ENCODE measurements at places on chromosomes 5 and 9.

- DNase-seq, result no peak
Observed at GRCh38 chr5:156375895-156376495, 49.0 kb downstream of the SGCD start.

- DNase-seq, result no peak
Observed at GRCh38 chr5:36949593-36949992, 73.0 kb downstream of the NIPBL start.

GRCh38 chr9:119998614-119999013 is 581.4 kb downstream of the CDK5RAP2 start:
- DNase-seq, result no peak

DNA sequence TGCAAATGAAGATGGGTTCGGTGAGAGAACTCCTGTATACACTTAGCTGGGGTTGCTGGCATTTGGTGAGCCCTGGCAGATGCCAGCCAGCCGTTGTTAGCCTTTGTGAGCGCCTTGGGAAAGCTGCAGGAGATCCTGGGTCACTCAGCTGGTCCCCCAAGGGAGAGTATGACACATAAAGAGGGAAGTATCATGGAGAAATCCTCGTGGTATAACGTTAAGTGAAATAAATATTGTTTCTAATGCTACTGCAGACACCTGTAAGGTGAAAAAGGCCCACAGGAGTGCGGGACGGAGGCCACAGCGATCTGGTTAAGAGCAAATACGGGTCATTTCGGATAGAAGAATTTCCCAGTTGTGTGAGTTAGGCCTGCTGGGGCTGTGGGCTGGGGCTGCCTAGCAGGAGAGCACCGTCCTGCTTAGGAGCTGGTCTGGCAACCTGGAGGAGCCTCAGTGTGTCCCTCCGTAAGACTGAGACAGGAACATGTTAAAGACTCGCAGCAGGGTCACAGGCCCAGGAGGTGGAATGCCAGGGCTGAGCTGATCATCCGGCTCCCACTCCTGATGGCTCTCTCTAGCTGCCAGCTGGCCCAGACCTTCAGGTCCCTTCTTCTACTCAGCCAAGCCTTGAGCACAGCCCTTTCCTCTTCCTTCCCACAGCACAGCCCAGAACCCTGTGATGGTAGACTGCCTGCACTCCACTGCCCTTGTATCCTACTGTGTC is 4.9 kb downstream of the NKX2-5 start:
- DNase-seq, result no peak

- no peak for DNase-seq
Observed at GRCh38 chr9:69572611-69573010, 99.6 kb downstream of the APBA1 start.

DNA sequence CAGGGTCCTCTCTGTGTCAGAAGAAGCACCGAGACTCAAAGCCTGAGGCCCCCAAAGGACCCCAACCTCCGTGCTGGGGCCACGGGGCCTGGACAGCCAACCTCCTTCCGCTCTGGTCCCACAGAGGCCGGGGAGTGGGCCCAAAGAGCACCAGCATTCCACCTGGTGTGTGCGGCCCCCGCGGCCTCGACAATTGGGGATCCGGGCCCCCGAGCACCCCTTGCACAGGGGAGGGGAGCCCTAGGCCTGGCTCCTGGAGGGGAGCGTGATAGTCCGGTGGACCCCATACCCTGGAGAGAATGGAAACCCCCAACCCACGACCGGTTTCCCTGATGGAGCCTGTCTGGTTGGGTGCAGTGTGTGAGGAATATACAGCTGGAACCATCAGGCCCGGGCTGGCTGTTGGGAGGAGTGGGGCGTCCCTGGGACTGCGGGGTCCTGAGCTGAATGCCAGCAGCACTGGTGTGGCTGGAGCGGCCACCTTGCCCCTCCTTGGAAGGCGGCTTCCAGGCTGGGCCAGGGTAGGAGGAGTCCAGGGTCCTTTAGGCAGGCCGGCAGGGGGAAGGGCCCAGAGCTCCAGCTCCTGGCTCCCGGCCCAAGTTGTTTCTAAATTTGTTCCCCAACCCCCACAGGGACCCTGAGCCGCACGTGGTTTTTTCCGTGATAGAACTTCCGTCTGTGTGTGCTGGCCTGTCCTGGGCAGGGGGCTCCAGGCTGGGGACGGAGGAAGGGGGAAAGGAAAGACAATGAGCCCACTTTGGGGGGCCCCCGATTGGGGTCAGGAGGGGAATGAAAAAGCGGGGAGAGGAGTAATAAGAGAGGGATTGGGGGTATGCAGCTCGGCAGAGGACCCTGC is 825 bp upstream of the TOR4A start:
- DNase-seq, result no peak

DNA sequence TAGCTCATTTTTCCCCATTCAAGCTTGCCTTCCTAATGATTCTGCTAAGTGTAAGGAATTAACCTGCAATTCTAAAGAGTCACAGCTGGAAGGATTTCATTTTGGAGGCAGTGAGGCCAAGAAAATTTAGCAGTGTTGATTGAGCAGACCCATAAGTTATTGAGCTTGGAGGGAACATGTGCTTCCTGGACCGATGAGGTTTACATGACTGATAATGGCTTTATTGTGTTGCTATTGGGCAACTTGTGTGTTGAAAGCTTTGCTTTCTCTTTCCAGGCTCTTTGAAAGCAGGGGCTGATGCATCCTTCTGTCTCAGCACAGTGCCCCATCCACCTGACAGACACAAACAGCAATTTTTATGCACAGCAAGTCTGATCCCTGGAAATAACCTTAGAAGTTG is 398.9 kb upstream of the PCSK5 start:
- no peak for DNase-seq

DNA sequence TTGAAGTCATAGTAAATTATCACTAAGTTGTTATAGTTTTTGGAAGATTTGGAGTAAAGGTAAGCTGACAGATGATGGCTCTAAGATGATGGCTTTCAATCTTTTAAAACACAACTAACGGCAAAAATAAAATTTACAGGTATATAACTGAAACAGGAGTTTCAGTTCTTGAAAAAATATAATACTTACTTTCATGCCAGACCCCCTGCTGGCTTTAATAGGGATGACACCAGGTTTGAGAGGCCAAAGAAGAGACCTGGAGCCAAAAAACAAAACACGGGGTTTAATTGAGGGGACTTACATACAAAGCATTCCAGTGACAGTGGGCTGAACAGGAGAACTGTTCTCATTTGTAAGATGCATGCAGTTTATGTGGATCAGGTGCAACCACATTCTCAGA is 301.7 kb upstream of the PCSK5 start:
- DNase-seq, result no peak

DNA sequence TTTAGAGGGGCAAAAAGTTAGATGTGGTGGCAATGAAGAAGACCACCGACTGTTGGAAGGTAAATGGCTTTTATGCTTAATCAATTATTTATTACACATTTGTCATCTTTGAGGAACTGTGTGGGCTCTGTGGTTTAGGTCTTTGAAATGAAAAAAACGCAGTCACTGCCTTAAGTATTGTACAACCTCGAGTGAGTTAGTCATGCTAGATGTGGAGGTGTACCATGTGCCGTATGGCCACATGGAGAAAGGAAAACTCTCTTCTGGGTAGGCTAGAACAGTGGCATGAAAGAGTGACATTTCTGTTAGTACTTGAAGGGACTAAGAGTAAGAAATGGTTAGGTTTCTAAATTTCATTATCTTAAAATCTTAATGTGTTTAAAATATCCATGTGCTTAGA is 166.1 kb downstream of the HACD4 start:
- DNase-seq, result no peak

DNA sequence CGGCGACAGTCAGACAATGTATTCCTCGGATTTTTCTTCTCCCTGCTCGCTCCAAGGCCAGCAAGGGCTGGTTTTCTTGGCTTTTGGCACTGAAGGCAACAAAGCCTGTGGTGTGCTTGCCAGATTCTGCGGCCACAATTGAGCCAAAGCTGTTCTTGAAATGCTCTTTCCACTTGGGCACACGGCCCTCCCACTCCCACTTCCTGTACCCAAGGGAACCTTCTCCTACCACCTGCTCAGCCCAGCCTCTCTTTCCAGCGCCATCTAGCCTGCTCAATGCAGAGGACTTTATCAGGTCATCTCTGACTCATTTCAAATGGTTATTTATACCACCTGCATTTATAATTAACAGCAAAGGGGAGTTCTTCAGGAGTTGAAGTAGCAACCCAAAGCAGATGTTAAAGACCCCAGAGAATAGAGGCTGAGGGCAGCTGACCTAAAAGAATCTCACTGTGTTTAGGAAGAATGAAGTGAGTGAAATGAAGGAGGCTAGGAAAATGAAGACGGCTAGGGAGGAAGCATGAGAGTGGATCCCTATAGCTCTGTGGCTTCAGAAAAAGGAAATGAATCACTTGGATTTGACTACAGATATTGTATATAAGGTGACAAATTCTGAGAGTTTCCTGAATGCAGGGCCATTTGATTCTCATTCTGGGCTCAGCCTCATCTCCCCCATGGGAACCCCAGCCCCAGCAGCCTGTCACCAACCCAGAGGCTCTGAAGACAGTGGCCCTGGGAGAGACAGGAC is 439.0 kb downstream of the ENC1 start:
- DNase-seq, result no peak

- DNase-seq, result no peak
Observed at GRCh38 chr9:124501771-124502320, 5.4 kb downstream of the NR5A1 start.

- DNase-seq, result no peak
Observed at GRCh38 chr5:108953940-108954339, 206.2 kb downstream of the FER start.

Measured in NCI-H524 treated with DMSO at 0.1 percent for 48 hours (cell line).